ENCODE measurements at places on chromosomes 12 and 14.

- DNase-seq: no peak
These were observed 84.3 kb upstream of the ATF1 start for GRCh38 chr12:50679612-50680011.

DNA sequence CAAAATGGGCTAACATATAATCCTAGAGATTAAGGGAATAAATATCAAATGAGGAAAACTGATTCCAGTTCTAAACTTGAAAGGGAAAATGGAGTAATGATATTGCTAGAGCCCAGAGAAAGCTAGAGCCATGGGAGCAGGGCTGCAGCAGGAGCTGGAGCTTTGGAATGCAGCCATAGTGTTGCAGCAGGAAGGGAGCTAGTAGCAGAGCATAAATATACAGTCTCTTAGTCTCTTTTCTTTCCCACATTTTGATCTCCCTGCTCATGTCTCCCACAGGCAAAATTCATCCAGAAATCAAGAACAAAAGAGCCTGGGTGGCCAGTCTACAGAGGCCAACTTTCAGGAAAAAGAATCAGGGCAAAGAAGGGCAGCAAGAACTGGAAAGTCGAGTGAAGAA, 253.7 kb downstream of the ATXN7L3B start:
- no peak for DNase-seq

DNA sequence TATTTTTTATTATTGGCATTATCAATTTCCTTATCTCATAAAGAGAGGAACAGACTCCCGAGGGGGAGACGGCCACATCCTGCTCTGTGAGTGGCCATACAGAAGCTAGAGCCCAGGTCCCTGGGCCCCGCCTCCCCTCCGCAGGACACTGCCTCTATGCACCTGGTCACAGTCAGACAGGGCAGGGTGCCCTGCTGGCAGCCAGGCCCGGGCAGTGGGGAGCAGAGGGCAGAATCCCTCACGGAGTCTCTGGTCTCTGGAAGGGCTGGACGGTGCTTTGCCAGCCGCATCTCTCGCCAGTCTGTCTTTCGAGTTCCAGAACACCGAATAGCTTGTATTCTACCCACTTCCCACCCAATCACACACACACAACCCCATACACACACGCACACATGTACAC, 16.4 kb upstream of the CACNA2D4 start:
- no peak for DNase-seq

- no peak for DNase-seq
These were observed 287.0 kb downstream of the RERGL start for GRCh38 chr12:17802657-17803641.

- no peak for DNase-seq
These were observed 13.8 kb downstream of the RAPGEF3 start for GRCh38 chr12:47744778-47745436.

DNA sequence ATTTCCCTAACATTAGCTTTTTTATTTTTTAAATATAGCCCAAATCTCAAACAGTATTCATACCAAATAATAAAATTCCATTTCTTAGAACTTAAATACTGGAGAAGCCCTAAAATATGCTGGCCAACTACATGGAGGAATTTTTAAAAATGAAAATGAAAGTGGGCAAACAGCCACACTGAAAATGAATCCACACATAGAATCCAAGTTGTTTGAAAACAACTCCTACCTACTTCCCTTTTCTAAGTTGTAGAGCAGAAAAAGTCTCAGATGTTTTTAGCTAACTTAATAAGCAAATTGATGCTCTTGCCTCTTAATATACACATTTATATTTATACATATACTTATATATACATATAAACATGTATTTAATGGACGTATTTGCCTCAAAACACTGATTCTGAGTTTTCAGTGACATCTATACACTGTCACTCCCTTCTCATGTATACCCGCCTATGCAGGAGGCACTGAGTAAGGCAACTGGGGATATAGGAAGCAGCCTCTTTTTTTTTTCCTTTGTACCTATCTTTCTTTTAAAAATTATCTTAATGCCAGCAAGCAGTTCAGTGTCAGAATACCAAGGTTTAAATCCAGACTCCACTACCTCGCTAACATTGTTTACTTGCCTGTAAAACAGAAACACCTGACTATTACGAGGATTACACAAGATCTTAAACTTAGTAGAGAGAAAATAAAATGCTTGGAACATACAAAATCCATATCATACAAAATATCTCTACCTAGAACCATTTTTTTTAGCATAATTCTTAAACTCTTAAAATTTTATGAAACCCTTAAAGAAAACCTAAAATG, 13.3 kb downstream of the DICER1 start:
- peak; percentile 34 for DNase-seq

DNA sequence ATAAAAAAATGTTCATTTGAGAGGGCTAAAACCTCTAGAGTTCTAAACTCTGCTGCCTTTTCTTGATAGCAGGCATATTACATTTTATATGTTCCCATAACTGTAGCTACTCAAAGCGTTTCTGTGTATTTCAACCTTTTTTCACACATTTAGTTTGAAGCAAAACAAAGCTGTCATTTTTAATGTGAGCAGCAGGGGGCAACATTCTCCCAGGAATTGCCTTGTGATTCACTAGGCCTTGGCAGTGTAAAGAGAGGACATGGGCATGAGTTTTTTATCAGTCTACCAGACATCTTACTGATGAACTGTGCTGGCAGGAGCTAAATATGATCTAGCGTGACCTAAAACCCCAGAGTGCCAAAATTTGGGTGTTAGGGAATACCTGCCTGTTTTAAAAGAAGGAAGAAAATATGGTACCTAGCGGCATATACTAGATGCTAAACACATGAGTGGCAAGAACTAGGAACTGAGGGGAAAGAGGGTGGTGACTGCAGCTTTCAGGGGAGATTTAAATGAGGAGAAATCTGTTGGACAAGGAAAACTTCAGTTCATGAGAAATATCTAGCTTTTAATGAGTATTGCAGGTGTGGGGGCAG, 65.3 kb downstream of the IFT43 start:
- DNase-seq: peak; percentile 66

DNA sequence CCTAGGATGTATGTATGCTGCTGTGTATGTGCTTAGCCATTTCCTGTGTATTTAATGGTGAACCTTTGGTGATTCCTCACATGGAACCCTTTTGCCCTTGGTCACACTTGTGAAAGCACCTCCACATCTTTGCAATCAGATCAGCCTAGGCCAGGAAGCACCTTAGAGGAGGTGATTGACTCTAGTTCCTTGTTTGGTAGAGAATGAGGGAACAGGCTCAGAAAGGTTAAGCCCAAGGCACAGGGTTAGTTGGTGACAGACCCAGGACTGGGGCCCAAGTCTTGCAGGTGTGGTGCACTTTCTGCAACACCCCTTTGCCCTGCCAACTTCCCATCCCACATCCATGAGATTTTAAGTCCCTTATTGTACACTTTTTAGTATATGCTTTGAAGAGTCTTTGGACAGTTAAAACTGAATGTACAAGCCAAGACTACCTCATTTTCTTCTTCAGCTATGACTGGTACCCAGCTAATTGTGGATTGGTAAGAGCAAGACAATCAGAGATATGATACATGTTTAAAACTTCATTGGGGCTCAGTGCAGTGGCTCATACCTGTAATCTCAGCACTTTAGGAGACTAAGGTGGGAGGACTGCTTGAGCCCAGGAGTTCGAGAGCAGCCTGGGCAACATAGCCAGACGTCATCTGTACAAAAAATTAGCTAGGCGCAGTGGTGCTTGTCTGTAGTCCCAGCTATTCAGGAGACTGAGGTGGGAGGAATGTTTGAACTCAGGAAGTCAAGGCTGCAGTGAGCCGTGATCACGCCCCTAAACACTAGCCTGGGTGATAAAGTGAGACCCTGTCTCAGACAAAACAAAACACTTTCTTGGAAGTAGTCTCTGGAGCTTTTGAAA, 71.1 kb downstream of the RASSF3 start:
- DNase-seq: no peak

Data from NB4 (cell line).